CD8-positive, alpha-beta memory T cell (primary cell): ENCODE measurements at places on chromosomes 12 and 14.

DNA sequence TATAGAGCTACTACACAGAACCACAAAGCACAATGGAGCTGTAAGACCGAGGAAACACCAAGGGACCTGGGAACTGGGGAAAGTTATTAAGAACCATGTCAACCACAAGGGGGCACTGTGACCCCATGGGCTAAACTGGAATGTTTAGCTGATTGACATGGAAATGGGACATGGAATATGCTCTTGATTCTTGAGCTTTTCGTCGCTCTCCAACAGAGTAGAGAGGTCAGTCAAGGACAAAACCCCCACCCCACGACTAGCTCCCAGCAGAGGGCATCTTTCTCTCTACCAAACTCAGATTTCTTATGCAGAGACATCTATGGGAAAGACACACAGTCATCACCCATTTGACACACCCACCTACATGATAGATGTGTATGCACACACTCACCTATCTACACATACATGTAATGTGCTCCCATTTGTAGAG, 10.1 kb downstream of the NDRG2 start:
- peak; percentile 86 for DNase-seq

- DNase-seq: no peak
Measured at GRCh38 chr12:86914721-86915120, 658.5 kb upstream of the MGAT4C start.

GRCh38 chr12:24223926-24224325, 274.5 kb upstream of the SOX5 start:
- no peak for DNase-seq

DNA sequence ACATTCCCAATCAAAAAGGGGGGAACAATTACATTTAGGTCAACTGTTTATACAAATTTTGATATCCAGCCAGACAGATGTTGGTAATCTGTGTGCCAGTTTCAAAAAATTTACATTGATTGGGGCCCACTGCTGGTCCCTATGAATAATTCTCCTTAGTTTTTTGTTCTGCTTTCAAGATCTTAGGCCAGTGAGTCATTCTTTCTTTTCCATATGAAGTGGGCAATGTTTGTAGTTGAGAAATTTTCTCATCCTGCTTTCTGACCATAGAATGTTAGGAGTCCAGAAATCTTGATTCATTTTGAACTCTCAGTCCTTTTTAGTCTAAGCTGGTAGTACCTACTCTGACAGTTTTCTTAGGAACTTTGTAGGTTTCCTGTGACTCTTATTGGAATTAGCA, 244.3 kb downstream of the DIO2 start:
- DNase-seq: no peak

DNA sequence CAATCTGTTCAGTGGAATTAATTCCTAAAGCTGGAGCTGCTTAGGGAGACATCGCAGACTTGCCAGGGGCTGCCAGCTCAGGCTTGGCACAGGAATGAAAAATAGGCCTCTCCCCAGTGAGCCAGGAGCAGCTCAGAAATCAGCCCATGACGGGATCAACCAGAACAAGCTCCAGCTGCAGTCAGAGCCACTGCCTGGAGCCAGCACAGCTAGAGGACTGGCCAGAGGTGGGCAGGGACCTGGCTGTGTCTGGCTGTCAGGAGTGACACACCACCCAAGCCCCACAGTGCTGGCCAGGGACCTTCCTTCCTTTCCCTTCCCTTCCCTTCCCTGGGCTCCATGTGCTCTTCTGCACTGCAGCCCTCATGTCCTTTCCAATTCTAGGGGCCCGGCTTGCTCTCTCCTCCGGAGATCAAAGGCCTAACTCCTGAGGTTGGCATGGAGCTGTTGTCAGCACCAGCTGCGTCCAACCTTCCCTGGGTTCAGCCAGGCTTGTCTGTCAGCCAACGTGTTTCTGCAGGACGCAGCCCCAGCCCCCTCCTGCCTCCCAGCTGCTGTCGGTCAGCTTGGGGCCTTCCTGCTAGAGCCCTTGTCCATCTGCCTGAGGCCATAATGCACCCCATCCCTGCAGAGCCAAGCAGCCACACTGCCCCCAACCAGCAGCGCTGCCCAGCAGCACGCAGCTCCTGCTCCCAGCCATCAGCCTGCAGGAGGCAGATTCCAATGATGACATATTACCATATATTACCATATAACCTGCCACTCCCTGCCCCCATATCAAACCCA, 149.3 kb downstream of the CALM1 start:
- no peak for DNase-seq

DNA sequence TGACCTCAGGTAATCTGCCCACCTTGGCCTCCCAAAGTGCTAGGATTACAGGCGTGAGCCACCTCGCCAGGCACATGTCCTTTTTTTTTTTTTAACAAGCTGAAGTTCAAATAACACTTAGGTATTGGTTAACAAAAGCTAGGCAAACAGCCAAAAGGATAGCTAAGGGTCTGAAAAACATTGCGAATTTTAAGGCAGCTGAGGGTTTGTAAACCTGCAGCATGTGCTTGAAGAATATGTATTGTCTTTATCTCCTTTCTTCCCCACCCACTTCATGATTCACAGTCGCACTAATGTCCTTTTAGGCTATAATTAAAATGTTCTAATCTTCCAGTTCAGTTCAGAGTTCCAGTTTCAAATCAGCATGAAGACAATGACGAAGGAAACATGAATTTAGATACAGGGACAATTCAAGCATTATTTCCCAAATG, 30.1 kb upstream of the CERS5 start:
- no peak for DNase-seq

DNA sequence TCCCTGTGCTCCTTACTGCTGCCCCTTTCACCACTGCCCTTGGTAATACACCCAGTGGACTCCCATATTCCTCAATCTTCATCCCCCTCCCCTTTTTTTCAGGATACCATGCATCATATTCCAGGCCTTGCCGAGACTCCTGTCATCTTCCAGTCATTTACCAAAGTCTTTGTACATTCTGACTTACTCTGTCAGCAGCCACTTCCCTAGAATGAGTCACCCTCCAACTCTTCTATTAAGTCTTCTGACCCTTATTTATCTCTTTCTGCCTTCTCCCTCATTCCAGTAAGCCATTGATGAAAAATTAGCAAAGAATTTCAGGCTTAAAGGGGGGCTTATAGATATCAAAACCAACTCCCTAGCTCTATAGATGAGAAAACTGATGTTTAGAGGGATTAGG, 128.0 kb downstream of the STXBP6 start:
- no peak for DNase-seq

DNA sequence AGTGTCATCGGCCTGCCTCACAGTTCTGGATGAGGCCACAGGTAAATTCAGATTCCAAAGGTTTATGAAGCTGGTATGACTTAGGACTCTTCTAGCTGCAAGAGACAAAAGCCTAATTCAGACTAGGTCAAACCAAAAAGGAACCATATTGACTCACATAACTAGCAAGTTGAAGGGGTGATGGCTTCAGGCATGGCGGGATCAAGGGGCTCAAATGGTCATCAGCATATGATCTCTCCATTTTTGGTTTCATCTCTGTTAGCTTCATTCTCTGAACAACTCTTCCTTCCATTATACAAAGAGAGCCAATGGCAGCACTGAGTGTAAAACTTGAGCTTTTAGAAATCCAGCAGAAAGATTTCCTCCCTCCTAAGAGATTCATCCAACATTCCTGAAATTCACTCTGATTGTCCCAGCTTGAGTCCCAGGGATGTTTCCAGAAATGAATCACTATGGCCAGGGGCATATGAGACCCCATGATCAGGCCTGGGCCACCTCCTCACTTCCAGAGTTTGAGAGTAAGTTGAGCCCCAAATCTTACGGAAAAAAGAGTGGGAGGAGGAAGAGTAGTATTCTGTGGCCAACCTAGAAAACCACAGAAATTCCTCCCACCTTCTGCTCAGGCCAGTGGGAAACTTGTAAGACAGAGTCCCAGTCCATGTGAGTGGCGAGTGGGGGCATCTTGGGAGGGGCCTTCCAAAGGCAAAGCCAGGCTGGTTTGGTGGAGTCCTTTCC, 2.0 kb upstream of the MAP1LC3B2 start:
- no peak for DNase-seq

DNA sequence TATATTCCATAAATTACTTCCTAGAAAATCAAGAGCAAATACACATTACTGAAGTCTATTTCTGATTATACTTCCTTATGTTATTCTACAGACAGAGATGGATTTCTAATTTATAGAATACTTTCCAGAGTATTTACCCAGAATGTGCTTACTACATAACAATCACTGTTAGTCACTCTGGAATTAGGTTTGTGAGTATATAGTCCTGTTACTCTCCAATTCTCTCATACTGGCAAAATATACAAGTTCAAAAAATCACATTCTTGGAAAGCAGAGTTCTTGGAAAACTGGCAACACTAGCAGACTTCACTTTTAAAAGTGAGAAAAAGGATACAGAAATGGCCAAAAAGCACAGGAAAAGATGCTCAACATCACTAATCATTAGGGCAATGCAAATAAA, 7.3 kb downstream of the PPP2R5E start:
- DNase-seq: no peak

- DNase-seq: no peak
Measured at GRCh38 chr14:98956661-98957060, 315.3 kb downstream of the BCL11B start.

DNA sequence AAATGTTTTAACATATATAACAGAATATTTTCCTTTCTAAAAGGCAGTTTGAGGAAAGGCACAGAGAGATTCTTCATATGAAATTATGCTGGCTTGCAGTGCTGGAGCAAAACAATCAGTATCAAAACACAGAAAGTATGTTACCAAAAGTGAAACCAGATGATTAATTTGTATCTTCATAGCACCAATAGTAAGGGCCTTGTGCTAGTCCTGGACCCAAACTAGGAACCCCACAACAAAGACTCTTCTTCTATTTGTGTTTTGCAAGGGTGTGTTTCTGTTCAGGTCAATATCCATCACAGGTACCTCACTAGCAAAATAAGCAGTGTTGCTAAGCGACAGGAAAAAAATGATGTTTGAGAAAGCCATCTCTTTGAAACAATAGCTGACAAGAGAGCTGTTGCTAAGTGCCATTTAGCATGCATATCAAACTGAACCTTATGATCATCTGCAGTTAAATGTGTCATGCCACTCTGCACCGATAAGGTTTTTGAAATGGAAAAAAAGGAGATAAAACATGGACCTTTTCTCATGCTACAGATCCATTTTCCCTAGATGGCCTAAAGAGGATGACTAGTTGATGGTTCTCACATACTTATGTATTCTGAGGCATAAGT, 196.2 kb upstream of the ALG10 start:
- DNase-seq: no peak

- DNase-seq: no peak
Measured at GRCh38 chr12:126727218-126728075, 1539.5 kb upstream of the TMEM132C start.

- DNase-seq: no peak
Measured at GRCh38 chr14:55136885-55137786, 8.1 kb downstream of the LGALS3 start.

DNA sequence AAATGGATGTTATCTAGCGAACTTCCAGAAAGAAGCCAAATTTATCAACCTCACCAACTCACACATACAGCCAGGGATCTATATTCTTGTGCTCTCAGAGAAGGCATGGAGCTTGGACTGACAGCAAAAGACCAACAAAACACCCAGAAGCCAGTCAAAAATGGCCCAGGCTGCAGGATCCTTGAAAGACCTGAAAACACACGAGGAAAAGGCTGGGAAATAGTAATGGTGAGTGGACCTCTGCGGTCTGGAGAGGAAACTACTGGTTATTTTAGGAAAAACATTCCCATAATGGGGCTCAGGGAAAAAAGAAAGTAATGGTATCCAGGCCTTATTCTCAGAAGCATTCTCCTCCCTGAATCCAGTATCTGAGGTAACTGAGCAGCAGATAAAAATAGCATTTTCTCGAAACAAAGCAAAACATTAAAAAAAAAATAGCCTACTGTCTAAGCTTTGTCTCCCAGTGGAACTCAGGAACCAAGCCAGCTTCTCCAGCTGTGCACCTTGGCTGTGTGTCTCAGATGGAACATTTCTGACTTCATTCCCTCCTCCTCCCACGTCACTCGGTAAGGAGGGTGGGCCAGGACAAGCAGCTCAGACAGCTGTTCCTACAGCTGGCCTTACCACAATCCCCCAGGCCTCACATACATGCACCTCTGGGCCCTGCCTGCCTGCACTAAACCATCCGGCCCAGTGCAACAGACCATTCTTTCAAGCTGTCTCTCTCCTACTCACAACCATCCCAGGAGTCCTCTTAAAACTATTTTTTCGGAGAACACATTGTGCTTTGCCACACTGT, 249.9 kb downstream of the DAD1 start:
- DNase-seq: no peak

DNA sequence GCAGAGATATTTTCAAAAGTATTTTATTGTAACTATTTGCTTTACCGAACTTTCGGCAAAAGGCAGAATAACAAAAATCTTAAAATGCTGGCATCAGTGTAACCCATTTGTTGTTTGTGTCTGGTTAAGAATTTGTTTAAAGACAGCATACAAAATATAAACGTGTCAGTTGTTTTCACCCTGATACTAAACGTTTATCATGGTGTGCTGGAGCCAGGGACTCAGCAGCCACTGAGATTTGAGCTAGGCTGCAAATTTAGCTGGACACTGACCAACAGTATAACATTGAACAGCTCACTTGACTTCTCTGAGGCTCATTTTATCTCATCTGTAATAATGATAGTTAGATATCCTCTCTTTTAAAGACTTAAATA, 183.7 kb downstream of the TMTC3 start:
- DNase-seq: no peak

- DNase-seq: no peak
Measured at GRCh38 chr12:27652174-27652763, 44.0 kb upstream of the REP15 start.

DNA sequence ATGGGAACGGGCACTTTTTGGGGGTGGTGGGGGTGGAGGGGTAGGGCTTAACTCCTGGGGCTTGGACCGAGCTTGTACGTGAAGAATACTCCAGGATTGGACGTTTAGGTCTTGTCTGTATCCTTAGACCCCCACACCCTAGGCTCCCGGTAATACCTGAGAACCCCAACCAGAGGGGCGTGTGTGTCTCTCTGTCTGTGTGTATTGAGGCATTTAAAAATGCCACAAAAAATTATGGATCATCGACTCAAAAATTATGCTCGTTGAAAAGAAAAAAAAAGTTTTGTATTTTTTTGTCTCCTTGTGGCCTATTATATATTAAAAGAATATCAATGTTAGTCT, 459 bp downstream of the PPFIBP1 start:
- no peak for DNase-seq

GRCh38 chr12:132079695-132080094, 64.4 kb downstream of the DDX51 start:
- DNase-seq: no peak

DNA sequence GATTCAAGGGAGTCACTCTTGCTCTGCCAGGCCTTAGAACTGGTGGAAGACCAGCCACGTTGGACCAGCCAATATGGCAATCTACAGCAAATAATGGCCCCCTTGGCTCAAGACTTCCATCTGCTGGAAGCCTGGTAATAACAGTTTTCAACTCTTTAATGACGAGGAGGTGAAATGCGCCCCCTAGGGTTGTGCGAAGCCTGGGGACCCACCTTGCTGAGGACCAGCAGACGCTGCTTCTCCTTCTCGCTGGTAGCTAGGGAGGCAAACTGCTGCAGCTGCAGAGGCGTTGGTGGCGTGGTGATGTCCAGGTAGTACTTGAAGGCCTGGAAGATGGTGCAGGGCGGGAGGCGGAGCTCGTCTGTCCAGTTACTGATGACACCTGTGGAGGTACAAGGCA, 41.5 kb upstream of the FBXO21 start:
- no peak for DNase-seq
